ENCODE measurements at places on chromosomes 7 and 10.

- DNase-seq, result no peak
These were observed 3.7 kb upstream of the ZNF800 start for GRCh38 chr7:127396184-127396583.

DNA sequence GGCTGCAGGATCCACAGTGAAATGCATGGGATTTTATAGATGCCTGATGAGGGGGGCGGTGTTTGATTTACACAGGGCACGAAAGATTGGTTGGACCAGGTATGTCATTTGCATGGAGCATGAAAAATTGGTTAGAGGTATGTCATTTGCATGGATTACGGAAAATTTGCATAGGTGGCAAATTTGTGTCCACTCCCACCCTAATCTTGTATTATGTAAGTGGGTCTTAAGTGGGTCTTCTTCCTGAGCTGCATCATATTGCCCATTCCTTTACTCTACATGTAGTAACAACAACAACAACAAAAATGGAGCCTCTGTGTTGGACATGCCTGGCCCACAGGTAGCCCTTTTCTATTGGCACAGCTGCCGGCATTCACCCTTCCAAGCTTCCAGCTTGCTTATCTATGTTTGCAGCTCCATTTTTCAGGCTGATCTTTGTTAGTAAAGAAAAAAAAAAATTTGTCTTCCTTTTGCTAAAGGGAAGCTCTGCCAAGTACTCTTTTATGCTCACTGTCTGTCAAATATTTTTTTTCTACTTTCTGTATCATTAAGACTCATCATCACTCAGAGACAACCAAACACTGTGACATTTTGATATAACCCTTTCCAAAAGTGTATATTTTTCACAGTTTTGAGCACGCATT, 10.3 kb upstream of the ZNF273 start:
- no peak for DNase-seq

- DNase-seq, result no peak
These were observed 665 bp upstream of the SRRT start for GRCh38 chr7:100874300-100874576.

GRCh38 chr7:30062587-30062986, 34.4 kb downstream of the PLEKHA8 start:
- DNase-seq, result no peak

DNA sequence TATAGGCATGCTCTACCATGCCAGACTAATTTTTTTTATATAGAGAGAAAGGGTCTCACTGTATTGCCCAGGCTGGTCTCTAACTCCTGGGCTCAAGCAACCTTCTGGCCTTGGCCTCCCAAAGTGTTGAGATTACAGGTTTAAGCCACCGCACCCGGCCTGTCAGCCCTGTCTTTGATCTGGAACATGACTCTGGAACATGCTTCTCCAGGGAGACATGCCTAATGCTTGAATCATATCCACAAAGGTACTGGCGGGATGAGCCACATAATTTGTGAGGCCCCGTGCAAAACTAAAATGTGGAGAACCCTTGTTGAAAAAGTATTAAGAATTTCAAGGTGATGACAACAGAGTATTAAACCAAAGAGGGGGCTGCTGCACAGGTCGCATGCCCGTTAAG, 282.8 kb downstream of the ARHGAP12 start:
- DNase-seq, result no peak

DNA sequence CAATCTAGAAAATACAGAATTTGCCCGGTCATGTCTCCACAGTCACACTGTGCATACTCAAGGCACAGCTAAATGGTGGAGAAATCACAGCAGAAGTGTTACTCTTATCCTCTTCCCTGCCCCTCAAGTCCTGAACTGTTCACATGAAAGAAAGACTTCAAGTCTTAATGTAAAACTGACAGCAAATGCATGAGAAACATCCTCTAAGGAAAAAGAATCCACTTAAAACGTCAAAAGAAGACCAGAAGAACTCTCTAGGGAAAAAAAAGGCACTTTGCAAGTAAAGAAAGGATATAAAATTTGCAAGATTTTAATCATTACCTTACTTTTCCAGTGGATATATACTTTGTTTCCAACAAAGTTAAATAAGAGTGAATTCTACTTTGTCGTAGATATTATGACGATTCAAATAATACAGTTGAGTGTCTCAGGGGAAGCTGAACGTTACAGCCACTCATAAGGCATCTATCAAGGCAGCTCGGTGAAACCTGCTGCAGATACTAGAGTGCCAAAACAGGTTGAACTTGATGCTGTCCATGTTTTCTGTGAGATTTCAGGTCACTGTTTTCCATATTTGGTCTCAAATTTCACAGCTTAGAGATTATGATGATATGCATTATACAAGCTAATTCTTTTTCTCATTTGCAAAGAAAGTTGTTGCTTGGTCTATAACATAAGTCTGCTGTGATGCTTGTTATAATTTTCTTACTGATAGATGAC, 155.0 kb downstream of the CTTNBP2 start:
- no peak for DNase-seq

DNA sequence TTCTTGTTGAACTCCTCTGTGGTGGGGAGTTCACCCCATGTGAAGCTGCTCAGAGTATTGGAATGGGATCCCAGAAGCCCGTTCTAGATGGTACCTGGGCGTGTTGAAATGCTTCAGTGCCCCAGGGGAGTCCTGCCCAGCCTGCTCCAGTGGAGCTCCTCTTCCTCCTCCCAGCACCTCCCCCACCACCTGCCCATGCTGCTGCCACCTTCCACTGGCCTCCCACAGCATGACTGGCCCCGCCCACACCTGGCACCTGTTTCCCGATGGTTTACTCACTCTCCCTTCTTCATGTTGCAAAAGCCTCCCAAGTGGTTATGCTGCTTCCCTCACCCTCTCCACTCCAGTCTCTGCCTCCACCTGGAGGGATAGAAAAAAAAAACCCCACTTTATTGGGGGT, 32.2 kb upstream of the PCBD1 start:
- no peak for DNase-seq

GRCh38 chr10:75050149-75050919, 61.1 kb upstream of the SAMD8 start:
- DNase-seq, result no peak

- DNase-seq, result no peak
These were observed 73.9 kb downstream of the REEP3 start for GRCh38 chr10:63595072-63595471.

- DNase-seq, result no peak
These were observed 170.5 kb upstream of the NPSR1 start for GRCh38 chr7:34487391-34488115.

GRCh38 chr7:27000496-27000895, 95.3 kb downstream of the HOXA1 start:
- DNase-seq, result no peak

DNA sequence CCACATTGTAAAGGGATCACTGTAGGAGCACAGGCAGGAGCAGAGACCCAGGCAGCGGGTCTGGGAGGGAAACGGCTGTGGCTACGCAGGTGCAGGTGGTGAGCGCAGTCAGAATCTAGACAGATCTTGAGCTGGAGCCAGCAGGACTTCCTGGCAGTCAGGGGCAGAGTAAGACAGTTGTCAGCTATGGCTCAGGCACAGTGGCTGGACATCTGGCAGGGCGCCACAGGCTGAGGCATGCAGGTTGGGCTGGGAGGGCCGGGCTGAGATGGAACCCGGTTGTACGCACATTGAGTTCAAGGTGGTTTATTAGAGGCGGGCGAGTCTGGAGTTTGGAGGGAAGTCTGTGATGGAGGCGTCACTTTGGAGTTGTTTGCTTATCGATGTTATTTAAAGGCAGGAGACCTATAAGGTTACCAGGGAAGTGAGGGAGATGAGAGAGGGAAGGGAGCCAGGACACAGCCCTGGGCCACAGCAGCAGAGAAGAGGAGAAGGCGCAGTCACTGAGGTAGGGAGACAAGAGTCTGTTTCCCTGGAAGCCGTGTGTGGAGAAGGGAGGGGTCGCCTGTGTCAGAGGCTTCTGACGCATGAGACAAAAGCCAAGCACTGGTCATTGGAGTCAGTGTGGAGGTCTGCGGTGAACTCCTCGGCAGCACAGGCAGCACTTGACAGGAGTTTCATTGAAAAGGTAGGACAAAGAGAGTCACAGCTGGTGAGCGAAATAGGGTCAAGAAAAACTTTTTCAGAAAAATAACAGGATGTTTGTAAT, 73.8 kb downstream of the LANCL2 start:
- DNase-seq, result no peak

DNA sequence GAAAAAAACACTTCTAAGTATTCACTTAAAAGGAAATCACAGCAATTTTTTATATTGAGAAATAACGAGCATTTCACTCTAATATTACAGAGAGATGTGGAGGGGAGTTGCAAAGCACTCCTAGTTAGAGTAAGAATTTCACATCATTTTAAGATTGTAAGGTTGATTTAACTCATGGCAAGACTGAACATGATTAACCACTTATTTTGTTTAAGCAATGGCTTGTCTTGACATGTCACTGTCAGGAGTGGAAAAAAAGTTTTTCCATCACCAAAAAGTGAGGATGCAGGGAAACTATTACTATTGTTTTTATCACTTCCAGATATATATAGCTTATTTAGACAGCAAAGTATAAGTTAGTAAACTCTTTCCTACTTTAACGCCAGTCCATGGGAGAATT, 27.1 kb downstream of the CD36 start:
- no peak for DNase-seq

DNA sequence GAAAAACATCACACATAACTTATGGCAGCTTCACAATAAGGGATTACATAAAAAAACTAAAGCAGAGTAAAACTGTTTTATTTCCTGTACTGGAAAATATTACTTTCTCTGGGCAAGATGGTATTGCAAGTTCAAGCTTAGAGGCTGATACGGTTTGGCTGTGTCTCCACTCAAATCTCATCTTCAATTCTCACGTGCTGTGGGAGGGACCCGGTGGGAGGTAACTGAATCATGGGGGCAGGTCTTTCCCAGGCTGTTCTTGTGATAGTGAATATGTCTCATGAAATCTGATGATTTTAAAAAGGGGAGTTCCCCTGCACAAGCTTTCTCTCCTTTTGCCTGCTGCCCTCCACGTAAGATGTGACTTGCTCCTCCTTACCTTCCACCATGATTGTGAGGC, 5.1 kb upstream of the LRRC27 start:
- DNase-seq, result no peak

DNA sequence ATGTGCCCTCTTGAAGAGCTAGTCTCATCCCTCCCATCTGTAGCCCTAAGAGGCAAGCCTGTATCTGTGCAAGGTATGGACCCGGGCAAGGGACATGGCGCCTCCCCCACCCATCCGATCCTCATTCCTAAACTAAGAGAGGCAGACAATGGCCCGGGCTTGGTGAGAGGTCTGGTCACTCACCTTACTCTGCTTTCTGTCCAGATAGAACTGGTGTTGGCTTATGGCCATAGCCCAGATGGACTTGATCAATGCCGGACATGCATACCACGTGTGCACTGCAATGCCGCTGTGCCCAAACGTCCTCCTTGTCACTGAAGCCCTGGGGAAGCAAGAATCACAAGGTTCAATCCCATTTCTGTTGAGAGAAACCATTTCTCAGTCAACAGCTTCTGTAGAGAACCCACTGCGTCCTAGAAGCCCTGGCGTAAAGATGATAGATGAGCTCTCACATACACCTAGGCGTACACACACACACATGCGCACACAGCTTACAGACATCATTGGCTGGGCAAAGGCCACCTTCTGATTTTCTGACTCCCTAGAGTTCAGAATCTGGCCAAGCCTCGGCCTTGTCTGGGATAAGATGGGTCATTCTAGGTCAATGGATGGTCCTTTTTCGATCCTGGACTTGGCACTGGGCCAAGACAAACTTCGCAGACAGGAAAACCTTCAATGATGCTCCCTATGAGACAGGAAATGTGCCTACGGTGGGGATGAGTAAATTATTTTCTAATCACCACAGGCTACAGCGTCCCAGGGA, 114.6 kb downstream of the PRPF18 start:
- no peak for DNase-seq

- DNase-seq, result no peak
These were observed 76.4 kb downstream of the GRK5 start for GRCh38 chr10:119283818-119284217.

GRCh38 chr7:140669352-140669751, 3.4 kb upstream of the ADCK2 start:
- no peak for DNase-seq

DNA sequence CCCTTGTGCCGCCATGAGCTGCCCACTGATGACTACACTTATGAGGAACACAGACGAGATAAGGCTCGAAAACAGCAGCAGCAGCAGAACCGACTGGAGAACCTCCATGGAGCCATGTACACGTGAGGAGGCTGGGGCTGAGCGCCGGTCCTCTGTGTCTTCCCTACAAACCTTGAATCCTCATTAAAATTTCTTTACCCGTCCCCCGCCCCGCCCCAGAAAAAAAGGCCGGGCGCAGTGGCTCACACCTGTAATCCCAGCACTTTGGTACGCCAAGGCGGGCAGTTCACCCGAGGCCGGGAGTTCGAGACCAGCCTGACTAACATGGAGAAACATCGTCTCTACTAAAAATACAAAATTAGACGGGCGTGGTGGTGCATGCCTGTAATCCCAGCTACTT, 1.5 kb upstream of the RINT1 start:
- no peak for DNase-seq

- no peak for DNase-seq
These were observed 6.8 kb upstream of the NCOA4 start for GRCh38 chr10:46037107-46037825.

DNA sequence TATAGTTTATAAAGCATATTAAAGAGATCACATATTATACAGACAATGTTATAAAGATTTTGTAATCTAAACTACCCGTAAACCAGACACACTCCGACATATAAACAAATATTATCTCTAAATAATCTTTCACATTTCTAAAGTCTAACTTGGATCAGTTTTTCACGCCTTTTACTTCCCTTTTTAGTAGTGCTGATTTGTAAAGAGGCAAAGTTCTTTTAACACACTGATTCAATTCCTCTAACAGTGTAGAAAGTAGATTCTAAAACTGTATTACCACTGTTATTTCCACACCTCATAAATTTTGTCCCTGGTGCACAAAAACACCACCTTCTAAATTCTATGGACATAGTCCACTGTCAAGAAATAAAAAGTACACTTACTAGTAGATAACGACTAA, 230.9 kb downstream of the DOCK4 start:
- no peak for DNase-seq

GRCh38 chr7:117946151-117946633, 73.0 kb upstream of the CTTNBP2 start:
- no peak for DNase-seq

- no peak for DNase-seq
These were observed 135.8 kb downstream of the STRA8 start for GRCh38 chr7:135369405-135369804.

GRCh38 chr7:23383225-23383624, 84.1 kb downstream of the MALSU1 start:
- peak; percentile 23 for DNase-seq

DNA sequence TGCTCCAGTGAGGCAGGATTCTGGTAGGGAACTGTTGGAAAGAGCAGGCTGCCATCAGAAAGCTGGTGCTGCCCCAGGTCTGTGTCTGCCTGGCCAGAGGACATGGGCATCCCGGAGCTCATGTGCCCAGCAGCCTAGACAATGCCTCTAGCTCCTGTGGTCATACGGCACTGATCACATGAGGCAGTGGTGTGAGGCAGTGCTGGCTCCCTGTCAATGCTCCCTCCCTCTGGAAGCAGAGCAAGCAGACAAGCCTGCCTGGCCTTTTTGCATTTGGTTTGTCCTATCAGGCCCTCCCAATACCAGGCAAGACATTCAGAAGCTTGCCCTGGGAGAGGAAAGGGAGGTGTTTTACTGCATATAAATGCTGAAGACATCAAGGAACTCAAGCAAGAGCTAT, 19.5 kb upstream of the MMP21 start:
- no peak for DNase-seq

Data from SJSA1 (cell line).